ENCODE measurements at places on chromosomes 2 and 18.

- DNase-seq = no peak
These were observed 22.3 kb downstream of the INPP1 start for GRCh38 chr2:190365499-190366204.

DNA sequence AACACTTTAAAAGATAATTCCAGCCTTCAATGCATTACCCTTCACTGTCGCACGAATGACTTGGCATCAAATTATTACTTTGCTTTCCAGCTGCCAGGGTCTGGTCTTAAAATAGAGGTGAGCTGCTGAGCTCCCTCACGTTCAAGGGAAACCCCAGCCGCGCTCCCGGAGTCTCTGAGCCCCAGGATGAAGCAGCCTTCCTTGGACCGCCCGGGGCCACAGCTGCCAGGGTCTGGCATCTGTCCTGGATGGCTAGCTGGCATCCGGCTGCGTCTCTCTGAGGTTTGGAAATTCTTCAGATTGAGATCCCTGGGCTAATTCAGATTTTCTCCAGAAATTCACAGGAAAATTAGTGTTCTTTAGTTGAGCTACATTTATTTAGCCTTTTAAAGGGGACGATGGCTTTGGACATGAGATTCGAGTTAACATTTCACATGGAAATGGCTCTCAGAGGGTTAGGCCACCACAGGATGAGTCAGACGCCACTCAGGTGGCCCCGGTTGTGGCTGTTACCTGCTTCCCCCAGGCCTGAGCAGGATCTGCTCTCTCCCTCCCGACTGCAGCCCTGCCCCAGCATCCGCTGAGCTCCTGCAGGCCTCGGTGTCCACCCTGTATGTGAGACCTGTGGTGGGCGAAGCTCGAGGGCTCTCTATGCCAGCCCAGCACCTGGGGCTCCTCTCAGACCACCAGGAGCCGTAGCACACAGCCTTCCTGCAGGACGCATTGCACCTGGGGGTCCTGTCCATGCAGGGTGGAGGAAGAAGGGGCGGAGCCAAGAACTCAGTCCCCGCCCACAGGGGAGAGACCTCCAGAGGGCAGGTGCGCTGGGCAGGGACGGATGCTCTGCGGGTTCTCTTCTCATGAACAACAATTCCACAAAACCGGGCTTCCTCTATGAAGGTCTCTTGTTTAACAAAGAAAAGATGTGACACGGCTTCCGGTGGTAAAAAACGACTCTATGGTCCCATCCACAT lies 255.5 kb downstream of the TWIST2 start:
- DNase-seq = no peak

GRCh38 chr2:78980152-78980465 lies 45.4 kb upstream of the REG3G start:
- DNase-seq = no peak

DNA sequence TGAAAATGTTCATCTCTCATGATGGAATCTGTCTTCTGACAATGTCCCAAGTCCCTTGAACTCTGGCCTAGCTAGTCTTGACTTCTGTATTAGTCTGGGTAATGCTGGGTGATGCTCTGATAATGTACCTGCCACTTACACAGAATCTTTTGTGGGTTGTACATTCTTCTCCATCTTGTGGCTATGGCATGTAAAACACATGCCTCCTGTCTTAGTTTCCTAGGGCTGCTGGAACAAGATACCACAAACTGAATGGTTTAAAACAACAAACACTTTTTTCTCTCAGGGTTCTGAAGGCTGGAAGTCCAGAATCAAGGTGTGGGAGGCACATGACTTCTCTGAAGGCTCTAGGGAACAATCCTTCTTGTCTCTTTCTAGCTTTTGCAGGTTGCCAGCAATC lies 57.1 kb downstream of the RAPGEF4 start:
- DNase-seq = no peak

DNA sequence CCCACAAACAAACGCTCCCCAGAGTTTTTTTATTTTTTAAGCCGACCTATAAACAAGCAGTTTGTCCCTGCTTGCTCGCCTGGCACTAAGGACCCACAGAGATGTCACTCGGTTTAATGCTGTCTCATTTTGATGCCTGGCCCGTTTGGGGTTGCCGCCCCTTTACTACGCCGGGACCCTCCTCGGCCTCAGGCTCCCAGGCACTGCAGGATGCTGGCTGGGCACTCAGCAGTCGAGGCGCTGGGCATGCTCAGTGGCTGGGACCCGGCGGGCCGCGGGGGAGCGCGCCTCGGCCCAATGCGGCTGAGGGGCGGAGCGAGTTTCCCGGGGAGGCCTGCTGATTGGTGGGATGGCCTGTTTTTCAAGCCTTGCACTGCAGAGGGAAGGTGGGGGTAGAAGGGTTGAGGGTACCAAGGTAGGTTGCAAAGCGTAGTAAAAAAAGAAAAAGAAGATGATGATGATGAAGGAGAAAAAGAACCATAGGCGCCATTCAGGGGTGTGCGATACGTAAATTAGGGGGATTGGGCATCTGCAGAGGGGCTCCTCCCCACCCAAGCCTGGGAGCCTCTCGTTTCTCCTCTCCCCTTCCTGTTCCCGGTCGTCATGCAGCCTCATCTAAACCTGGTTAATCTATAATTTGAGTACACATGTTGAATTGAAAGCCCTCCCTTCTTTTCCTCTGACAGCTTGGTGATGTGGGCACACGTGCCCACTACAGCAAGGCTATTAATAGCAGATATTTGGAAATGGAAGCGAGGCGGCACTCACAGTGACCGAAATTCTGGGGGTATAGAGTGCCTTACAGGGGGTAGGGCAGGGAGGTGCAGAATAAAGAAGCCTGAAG lies 1.5 kb upstream of the IRS1 start:
- peak; percentile 59 for DNase-seq

GRCh38 chr18:26503382-26503781 lies 45.0 kb downstream of the KCTD1 start:
- DNase-seq = no peak

DNA sequence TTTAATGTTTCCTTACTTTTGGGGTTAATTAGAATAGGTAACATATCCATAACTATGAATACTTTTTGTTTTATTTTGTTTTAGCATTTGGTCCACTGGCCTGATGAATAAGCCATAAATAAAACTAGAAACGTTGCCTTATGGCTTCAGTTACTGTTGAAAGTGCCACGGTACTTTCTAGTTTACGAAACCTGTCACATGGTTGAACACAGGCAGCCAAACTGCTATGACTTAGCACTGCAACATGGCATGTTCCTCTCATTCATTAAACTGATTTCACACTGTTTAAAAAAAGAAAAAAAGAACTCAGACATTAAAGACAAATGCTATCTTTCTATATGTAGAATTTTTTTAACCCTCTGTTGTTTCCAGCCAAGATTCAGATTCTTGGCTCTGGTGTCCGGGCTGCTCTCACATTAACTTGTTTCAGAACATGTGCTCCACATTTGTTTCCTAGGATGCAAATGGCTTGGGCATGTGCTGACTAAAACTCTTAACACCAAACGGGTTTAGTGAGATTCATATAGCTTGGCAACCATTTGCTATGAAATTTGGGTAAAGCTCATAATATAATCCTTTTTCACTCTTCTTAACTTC lies 323.9 kb upstream of the RND3 start:
- DNase-seq = no peak

Measured in NCI-H2029 treated with DMSO at 0.1 percent for 48 hours (cell line).